ENCODE measurements at places on chromosomes 2 and 18. TPM values are rescaled to one million over a fixed set of nuclear protein-coding genes. Genes with fewer than 3 reads are reported as not detected.

GRCh38 chr2:150327564-150328489 lies 159.6 kb downstream of the RND3 start:
- no peak for DNase-seq

- DNase-seq, result no peak
These were observed 125.7 kb downstream of the AGAP1 start for GRCh38 chr2:235619544-235619943.

GRCh38 chr18:2932247-2933181 lies 80.4 kb downstream of the LPIN2 start:
- DNase-seq, result no peak

GRCh38 chr18:60698901-60699300 lies 326.3 kb upstream of the MC4R start:
- no peak for DNase-seq

DNA sequence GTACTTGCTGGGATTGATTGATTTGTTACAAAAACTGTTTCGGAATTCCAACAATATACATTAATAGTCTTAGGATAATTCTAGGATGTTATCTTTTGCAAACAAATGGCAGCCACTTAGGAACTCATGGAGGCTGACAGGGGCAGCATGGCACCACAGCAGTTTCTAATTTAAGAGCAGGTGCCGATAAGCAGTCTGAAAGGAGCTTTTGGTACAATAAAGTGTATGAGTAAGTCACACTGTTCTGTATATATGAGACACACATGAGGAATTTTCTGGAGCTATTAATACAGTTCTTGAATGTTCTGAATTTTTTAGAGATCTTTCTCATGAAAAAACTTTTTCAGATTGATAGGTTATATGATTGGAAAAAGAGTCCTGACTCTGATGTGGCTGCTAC lies 52.2 kb downstream of the EIF5B start:
- DNase-seq, result no peak

DNA sequence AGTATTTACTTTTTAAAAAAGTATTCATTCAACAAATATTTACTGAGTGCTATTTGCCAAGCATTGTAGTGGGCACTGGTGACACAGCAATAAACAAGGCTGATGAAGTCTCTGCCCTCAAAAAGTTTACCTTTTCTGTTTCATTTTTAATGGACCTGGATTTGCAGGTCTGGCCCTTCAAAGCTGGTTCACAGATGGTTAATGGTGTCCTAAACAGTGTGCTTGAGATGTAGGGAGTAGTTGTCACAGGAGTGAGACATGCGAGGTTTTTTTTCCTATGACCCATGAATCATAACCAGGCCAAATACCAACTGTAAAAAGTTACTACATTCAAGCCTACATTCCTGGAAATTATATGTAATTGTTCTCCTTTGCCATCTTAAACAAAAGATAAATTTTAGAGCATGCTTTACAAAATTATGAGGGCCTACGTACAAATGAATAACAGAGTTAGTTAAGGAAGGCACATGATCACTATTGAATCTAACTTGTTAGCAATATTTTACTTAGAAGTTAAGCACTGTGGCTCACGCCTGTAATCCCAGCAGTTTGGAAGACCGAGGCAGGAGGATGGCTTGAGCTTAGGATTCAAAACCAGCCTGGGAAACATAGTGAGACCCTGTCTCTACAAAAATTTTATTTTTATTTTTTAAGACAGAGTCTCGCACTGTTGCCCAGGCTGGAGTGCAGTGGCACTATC lies 223.9 kb downstream of the MBD5 start:
- no peak for DNase-seq

DNA sequence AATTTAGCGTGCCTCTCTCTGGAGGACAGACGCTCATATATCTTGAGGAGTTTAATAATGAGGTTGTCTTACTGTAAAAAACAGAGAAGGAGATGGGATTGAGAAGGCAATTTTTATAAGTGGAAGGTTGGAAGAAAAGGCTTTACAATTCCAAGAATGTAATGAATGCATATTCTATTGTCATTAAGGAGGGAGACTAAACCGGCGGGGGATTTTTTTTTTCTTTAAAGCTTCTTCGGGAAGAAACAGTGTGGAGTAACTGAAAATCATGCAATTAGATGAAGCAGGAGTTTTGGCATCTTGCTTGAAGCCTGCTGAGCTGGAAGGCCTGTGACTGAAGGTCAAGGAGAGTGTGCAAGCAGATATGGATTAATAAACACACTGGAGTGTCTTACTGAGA lies 124.4 kb downstream of the HRH4 start:
- DNase-seq, result no peak

DNA sequence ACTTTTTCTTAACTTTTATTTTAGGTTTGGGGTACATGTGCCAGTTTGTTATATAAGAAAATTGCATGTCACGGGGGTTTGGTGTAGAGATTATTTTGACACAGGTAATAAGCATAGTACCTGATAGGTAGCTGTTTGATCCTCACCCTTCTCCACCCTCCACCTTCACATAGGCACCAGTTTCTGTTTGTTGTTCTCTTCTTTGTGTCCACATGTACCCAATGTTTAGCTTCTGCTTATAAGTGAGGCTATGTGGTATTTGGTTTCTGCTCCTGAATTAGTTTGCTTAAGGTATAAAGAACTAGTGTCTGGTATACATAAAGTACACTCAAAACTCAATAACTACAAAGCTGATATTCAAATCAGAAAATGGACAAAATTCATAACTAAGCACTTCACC lies 654.6 kb upstream of the LINC00305 start:
- no peak for DNase-seq

DNA sequence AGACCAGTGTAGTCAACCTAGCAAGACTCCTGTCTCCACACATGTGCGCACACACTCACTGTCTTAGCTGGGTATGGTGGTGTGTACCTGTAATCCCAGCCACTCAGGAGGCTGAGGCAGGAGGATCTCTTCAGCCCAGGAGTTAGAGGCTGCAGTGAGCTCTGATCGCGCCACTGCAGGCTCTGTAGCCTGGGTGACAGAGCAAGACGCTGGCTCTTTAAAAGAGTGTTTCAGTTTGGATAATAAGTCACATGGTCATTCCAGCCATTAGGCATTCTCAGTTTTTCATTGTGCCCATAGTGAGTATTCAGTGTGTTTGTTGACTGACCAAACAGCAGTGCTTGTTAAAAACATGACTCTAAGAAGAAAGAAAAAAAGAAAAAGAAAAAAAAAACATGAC lies 31.0 kb downstream of the RAB10 start:
- DNase-seq, result no peak

GRCh38 chr18:79955302-79956075 lies 4.0 kb upstream of the SLC66A2 start:
- no peak for DNase-seq

DNA sequence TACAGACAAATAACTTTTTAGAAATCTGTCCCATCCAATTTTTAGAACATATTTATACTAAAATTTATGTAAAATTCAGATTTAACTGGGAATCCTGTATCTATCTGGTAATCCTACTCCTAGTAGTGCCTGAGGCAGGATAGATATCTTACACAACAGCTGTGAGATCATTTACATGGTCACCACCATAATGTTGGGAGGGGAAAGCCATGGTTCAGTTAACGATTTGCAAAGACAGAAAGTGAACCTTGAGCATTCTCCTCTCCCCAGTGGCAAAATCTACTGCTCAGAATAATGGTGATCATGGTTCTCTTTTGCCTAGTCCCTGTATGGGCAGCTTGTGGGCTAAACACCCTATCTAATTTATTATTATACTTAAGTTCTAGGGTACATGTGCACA lies 7.7 kb upstream of the TMEM247 start:
- no peak for DNase-seq

GRCh38 chr2:235384624-235385023 lies 109.2 kb upstream of the AGAP1 start:
- DNase-seq, result no peak

- no peak for DNase-seq
These were observed 52.3 kb downstream of the IRS1 start for GRCh38 chr2:226747288-226747687.

- DNase-seq, result no peak
These were observed 39.5 kb upstream of the MARCO start for GRCh38 chr2:118902266-118903028.

DNA sequence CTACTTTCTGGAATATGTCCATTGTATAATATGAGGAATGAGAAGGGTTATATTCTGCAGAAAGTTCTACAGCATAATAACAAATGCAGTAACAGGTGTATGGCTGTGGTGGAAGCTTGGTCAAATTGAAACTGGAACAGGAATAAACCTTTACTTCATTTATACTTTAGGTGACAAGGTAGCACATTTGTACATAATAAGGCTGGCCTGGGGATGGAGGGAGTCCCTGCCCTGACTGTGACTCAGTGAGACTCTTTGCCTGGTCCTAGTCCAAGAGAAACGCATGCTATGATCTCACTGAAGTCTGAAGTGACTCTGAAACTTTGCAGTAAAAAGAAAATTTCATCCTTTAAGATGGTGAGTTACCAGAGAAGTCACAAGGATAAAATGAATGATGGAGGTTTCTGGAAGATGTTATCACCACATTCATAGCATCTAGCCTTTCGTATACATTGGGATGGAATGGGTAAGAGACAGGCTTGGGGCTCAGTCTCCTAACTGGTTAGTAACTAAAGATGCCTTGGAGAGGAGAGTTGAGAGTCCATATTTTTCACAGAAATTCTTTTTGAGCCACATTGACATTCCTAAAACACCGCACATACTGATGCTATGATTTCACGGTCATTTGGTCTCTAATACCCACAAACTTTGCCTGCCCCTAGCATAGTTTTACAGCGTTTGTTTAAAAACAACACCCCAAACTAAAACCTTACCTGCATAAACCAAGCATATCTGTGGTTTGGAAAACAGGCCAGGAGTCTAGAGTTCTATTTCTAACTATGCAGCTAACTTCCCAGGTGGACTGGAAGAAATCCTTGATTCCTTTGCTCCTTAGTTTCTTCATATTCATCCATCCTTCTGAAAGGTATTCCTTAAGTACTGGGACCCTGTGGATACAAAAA lies 42.4 kb upstream of the NABP1 start:
- no peak for DNase-seq

- DNase-seq, result no peak
These were observed 676 bp downstream of the SH3BP4 start for GRCh38 chr2:234952270-234953115.

DNA sequence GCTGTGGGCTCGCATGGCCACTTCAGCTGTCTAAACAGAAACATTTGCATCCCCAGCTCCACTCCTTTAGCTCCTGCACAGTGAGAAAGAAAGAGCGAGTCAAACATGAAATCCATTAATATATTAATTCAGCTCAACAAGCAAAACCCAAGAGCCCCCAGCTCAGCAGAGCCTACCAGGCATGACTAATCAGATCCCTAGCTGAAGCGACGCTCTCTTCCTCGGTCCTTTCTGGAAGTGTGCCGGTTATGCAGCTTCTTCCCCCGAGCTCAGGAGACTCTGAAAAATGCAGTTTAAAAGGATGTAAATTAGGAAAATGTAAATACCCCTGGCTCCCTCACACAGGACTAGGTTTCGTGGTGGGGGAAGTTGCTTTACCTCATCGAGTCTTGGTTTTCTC lies 221.5 kb downstream of the ANKRD30B start:
- DNase-seq, result no peak

DNA sequence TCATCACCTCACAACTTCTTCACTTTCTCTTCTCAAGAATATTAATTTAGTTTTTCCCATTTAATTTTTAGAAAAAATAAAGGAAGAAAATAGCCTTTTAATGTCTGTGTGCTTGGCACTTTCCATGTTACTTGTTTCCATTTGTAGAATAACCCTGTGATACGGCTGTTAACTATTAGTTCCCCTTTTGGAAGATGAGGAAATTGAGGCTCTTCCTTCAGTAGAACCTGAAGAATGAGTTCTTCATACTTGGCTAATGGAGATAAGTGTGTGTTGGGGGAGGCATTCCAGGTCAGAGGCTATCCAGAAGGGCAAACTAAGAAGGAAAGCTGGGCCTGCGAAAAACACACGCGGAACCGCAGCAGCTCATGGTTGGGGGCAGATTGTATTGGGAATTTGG lies 38.3 kb downstream of the ZNF532 start:
- no peak for DNase-seq

- DNase-seq, result no peak
These were observed 17.8 kb downstream of the NCOA1 start for GRCh38 chr2:24508878-24509277.

GRCh38 chr2:216017365-216017764 lies 4.0 kb upstream of the MREG start:
- DNase-seq, result no peak

GRCh38 chr2:68740400-68740914 lies 5.8 kb downstream of the ARHGAP25 start:
- DNase-seq, result no peak

DNA sequence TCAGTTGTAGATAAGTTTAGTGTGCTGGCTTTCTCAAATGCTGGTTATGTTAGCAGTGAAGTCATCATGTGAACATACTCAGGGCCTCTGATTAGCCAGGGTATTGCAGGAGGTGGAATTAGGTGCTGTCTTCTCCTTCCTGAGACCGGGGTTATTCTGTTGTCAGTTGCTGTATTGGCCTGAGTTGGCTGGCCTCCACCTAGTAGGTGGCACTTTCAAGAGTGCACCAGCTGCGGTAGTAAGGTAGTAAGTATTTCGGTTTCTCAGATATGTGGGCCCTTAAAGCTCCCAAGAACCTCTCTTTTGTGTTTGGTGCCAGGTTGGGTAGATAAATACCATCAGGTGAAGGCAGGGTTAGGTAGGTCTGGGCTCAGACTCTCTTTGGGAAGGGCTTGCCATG lies 1430.5 kb upstream of the CELF4 start:
- DNase-seq, result no peak

DNA sequence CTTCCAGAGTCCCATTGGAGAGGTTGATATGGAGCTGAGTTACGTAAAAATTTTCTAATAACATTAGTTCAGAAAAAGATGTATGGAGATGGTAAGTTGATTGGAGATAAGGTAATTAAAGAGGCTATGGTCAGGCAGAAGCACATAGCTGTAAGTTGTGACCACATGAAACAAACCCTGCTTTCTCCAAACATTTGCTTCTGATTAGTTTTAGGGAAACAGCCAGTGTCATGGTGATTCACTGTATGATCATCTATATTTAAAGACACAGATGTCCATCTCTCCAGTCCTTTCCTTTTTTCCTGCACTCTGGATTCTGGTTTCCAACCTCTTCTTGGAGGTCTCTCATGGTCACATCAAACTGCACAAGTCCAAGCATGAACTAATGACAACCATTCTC lies 1550.8 kb upstream of the PIK3C3 start:
- no peak for DNase-seq

- DNase-seq, result no peak
These were observed 305.8 kb upstream of the GULP1 start for GRCh38 chr2:187985923-187986322.

DNAJC5G gene
- total RNA-seq, result not detected

SNRPD1 gene
- 58.1 TPM for total RNA-seq

DPY30 gene
- total RNA-seq, result 37.6 TPM

G6PC2 gene
- total RNA-seq, result not detected

HOXD1 gene
- total RNA-seq, result not detected

GPC1 gene
- total RNA-seq, result 1.1 TPM

ZNF396 gene
- 2.2 TPM for total RNA-seq

STARD7 gene
- total RNA-seq, result 148 TPM
